ENCODE measurements at places on chromosomes 6 and 20.
A peak's percentile ranks its signal among the peaks of the same experiment; 100 is the strongest.

DNA sequence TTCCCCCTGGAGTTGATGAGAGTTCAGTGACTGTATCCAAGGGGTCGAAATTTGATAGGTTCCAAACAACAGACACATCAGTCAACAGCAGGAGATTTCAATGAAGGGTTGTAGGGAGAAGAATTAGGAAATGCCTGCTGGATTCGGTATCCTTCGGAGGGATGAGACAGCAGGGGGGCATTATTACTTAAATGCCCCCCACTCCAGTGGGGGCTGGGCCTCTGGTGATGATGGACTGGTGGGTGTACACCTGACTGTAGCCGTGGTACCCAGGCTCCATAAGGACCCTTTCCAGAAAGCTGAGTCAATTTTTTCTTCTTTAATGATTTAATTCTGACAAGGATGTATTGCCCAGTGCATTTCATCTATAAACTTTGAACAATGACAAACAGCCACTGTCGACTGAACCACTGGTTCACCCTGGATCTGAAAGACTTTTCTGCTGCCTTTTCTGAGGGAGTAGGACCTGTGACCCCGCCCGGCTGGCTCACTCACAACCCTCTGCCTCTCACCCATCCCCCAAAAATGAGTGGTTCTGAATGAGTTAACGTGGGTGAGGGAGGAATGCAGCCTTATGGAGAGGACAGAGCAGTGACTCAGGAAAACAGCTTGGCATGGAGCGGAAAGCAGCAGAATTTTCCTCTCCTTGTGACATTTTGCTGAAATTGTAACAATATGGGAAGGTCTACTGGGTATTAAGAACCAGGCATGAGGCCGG is 41.0 kb downstream of the ZMYND8 start:
- no peak for DNase-seq

DNA sequence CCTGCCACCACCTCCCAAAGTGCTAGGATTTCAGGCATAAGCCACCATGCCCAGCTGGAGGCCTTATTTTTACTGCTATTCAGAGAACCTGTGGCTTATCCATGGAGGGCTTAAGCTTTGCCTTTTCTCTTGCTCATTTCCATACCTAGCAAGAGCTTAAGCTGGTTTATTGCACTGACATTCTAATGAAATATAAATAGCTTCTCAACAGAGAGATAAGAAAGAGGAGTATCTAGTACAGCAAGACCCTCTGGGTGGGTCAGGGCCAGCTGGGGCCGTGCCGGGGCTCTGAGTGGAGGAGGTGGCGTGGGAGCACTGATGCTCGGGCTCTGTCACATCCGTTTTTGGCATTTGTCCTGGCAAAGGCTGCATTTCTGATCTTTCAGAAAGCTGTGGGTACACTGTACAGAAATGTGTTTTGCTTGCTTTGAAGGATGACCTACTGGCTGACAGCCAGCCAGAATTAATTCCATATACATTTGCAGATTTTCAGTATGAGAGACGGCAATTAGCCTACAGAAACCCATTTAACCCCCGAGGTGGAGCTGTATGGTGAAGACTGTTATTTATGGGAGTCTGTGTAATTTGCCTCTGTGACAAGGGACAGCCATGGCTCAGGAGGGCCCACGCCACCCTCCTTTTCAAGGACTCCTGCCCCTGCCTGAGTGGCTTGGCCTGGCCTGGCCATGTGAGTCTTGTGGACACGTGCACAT is 181.6 kb upstream of the AKAP12 start:
- DNase-seq = no peak

DNA sequence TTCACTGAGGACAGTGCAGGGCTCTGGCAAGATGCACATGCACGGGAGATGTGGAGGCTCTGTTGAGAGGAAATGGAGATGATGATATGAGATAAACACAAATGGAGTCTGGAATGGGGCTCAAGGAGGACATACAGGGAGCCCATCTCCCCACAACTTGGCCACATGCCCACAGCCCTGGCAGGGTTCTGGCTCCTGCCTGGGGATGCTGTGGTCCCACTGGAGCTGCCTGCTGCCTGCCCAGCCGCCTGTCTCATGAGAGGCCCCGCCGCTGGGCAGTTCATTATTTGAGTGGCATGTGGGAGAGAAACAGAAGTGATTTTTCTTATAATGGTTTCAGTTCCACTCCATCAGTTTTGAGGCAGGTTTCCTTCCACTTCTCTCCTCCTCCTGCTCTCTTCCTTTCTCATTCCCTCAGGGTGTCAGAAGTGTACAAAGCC is 133.6 kb upstream of the TRAF3IP2 start:
- DNase-seq = no peak

- no peak for DNase-seq
Measured at GRCh38 chr6:112665114-112665513, 318.0 kb downstream of the RFPL4B start.

DNA sequence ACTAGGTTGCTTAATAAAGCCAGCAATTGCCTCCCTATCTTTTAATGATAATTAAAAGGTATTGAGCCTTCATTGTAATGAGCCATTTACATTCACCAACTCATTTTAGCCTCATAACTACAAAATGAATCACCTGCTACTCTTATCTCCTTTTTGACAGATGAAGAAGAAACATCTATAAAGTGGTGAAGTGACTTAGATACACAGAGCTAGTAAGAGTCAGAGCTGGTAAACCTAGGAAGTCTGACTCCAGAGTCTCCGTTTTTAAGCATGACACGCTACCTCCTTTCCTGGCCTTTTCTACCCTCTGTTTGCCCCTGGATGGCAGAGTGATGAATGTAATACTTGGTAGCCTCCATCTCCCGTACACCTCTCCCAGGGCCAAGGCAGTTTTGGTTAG is 93.5 kb downstream of the SPTLC3 start:
- DNase-seq = no peak

DNA sequence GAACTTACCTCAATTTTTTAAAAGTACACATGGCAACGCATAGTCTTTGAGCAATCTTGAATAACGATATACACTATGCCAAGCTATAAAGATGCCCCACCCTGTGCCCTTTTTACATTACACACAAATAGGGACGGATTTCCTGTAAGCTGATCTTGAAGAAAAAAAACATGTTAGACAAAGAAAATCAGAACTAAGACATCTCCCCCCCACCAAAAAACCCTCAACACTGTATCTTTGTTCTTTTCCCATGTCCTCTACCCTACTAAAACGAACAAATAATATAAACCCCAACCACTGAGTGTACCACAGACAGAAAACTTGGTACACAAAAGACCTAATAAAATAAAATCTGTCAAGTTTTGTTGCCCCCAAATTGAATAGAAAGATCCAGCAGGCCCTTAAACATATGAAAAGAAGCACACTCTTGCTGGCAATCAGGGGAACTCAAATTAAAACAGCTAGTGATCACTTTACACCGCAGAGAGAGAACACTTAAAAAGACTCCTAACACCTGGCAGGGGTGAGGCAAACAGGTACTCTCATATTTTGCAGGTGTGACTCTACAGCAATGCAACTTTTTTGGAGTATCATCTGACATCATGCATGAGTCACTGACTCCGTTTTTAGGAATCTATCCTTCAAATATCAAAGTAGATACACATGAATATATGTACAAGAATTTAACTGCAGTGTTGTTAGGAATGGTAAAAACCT is 29.6 kb downstream of the BACH2 start:
- DNase-seq = peak; percentile 39

DNA sequence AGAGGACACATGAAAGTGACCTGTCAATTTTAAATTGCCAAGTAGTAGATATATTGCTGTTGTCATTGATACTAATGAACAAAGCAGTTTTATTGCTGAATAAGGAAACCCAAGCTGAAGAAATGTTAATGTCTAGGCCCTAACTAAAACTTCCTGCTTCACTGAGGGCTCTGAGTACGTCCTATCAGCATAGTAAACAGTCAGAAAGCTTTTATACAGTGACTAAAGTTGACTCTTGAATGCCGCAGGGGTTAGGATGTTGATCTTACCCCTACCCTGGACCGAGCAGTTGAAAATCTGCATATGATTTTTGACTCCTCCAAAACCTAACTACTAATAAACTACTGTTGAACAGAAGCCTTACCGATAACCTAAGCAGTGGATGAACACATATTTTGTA is 149.0 kb downstream of the HIVEP2 start:
- no peak for DNase-seq

- DNase-seq = no peak
Measured at GRCh38 chr6:121216928-121217327, 117.4 kb downstream of the TBC1D32 start.

GRCh38 chr20:37558779-37559178 is 31.1 kb upstream of the BLCAP start:
- no peak for DNase-seq

- no peak for DNase-seq
Measured at GRCh38 chr6:25774120-25774715, 19.7 kb downstream of the SLC17A4 start.

DNA sequence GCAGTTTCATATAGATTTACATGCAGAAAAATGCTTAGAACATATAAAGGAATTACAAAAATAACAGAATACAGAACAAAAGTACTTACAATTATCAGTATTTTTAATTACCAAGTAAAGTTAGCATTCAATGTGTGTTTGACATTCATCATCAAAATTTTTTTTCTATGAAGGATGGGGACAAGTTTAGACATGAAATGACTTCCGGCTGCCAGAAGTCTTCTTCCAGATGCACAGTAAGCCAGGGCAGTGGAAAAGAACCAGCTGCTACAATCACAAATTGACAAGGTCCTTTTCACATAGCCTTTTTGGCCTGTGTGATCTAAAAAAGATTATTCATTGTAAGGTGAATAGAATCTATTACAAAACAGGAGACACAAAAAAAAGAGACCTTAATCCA is 73.8 kb downstream of the HUS1B start:
- DNase-seq = no peak

DNA sequence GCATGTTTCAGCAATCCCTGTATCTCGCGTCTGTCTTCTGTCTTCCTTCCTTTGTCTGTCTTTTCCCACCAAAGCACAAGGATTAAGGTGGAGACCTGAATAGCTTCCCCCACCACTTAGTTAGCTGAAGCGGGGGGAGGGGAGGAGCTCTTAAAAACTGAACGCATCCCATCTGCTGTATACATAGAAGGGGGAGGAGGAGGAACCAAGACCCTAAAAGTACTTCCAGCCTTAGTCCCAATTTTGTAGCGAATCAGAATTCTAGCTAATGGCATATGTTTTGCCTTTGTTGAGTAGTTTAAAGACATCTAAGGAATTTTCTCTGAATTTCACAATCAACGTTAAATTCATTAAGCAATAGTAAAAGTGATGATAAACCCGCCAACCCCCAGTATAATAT is 47.9 kb downstream of the GNAS start:
- DNase-seq = no peak

DNA sequence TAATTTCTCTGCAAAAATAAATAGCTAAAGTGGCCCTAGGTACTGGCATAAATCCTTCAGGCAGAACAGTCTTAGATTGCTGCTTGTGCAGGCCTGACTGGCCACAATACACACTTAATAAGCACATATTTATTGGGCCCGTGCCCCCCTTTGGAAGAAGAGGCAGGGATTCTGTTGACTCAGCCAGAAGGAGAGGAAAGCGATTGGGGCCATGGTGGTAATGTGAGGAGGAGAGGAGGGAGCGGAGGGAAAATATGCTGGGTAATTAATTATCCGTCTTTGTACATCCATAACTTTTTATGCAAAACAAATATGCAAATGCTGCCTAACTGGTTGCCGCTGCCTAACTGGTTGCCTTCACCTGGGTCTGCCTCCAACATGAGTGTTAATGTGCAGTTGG is 36.2 kb downstream of the CD40 start:
- DNase-seq = no peak

DNA sequence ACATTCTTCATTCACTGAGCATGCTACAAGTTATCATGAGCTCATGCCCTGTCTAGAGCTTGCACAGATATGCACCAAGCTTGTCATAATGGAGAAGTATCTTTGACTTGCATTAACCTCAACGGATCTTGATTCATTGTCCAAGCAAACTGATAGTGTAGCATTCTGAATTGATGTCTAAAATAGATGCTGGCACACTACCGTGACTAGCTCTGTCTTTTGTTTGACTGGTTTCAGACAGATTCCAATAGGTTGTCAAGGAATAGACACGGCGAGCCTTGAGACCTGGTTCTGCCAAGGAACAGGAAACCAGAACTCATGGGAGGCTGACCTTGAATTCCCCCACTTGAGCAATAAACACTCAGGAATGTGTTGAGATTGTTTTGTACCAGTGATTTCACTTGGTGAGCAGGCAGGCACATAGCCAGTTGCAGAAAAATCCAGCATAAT is 1153.1 kb upstream of the GJE1 start:
- DNase-seq = no peak

DNA sequence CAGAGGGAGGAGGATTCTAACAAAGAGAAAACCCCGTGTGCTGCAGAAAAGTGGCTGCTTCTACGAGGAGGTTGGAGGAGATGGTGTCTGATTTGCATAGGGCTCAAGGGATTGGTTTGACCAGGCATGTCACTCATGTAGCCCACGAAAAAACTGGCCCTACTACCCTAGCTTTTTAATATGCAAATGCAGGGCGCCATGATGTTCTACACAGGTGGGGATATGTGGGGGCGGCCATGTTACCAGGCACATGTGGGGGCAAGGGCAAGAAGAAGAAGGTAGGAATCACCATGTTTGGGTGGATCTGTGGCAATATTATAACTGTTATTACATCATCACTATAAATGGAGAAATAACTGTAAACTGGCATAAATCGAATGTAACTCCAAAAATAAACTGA is 9.9 kb downstream of the KIAA1755 start:
- no peak for DNase-seq

GRCh38 chr20:58071298-58071697 is 157.2 kb downstream of the ANKRD60 start:
- DNase-seq = no peak

GRCh38 chr6:22025468-22026163 is 271.2 kb downstream of the PRL start:
- peak; percentile 12 for DNase-seq

- DNase-seq = no peak
Measured at GRCh38 chr6:40344566-40345167, 242.5 kb downstream of the LRFN2 start.

GRCh38 chr20:48752963-48753362 is 74.8 kb downstream of the PREX1 start:
- no peak for DNase-seq

DNA sequence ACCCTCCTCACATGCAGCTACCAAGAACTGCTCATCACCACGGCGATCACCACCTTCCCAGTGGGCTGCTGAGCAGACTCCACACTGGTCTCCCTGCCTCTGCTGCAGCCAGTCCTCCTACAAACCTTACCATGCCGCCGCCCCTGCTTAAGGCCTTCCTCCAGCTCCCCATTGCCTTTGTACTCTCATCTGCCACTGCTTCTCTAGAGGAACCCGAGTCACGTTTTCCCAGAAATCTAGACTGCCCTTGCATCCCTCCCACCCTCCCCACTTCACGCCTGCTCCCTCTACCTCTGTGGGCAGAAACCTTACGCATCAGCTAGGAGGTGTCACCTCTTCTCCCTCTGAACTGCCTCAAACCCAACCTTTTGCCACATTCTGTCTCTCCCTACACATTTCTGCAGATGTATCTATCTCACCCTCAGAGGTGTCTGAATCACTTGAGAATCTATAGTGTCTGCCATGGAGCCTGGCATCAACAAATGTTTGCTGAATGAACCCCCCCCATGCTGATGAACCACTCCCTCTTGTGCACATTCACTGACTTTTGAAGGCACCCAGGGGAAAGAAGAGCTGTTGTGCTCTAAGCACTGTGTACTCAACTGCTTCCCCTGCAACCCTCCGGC is 4.3 kb downstream of the E2F1 start:
- DNase-seq = no peak
